Activated CD4-positive, alpha-beta T cell treated with anti-CD3 and anti-CD28 coated beads for 4 hours (primary cell): ENCODE measurements at places on chromosomes 3 and 15.

GRCh38 chr15:101255051-101255395 lies 3.2 kb upstream of the CHSY1 start:
- no peak for DNase-seq

- DNase-seq, result no peak
These were observed 144.2 kb upstream of the TNIK start for GRCh38 chr3:171604370-171604769.

DNA sequence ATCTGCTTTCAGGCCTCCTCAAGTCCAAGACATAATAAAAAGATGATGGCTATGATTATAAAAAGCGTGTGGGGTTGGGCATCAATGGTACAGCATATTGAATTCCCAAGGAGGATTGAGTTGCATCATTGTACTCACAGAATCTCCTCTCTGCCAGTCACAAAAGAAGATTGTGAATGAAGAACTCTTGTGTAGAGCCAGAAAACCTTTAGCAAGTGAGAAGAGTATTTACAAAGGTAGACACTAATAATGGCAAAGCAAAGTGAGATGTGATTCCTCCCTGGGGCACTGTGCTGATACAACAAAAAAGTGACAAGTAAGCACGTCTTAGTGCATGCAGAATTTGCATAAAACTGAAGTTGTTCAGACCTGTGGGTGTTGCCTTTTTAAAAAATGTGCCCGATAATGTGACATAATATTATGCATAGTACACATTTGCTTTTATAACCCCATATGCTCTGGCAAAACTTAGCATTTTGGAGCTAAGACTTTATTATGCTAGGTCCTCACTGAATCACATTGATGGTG lies 291.2 kb upstream of the TBC1D5 start:
- DNase-seq, result no peak

- no peak for DNase-seq
These were observed 83.5 kb upstream of the PRR20G start for GRCh38 chr3:127371334-127371733.

DNA sequence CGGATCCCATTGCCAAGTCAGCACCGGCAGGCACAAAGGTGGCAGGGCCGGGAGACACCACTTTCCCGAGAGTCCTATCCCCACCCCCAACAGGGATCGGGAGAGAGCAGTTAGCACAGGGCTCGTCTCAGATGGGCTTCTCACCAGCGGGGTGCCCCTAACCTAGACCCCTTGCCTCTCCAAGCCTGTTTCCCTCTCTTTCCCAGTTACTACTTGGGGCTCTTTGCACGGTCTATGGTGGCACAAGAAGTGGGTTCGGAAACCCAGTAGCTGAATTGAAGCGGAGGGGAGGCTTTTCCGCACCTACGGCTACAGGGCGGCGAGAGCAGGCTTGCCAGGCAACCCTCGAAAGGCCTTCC lies 383 bp upstream of the EFCC1 start:
- DNase-seq, result no peak
